ENCODE measurements at places on chromosomes 16 and 17.

DNA sequence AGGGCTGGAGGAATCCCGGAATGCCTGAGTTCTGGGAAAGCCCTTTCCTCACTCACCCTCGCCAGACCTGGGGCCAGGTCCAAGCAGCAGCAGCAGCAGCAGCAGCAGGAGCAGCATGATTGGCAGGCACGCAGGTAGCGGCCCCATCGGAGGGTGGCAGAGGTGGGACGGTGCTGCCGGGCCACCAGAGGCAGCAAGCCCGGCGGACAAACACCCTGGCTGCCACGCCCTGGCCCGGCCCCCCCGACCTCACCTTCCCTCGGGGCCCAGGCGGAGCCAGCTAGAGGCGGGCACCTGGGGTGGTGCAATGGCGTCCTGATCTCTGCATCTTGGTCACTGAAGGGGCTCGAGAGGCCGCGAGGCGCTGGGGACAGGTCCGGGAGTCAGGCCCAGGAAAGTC, 122.4 kb downstream of the LAT start:
- DNase-seq: no peak

- no peak for DNase-seq
Measured at GRCh38 chr16:89765292-89765830, 44.0 kb downstream of the ZNF276 start.

- DNase-seq: no peak
Measured at GRCh38 chr16:22635357-22635761, 124.7 kb downstream of the NPIPB5 start.

GRCh38 chr16:11171448-11171709, 84.6 kb downstream of the SOCS1 start:
- no peak for DNase-seq

DNA sequence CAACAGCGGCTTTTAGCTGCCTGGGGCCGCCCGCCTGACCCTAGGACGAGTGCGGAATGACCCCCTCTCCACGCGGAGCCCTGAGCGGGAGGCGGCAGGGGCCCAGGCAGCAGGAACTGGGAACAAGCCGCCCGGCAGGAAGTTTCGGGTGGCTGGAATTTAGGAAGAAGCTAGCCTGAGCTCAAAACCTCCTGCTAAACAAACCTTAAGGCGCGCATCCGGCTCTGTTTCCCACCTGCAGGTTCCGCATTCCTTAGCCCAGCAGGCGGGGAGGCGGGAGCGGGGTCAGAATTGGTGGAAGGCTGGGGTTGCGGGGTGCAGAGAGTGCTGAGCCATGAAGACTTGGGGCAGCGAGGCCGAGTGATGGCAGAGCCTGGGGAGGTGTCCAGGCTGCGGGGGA, 813.9 kb downstream of the KCNJ18 start:
- no peak for DNase-seq

Measured in Daoy (cell line).